Activated naive CD4-positive, alpha-beta T cell (primary cell): ENCODE measurements at places on chromosomes 12 and 14.

- no peak for DNase-seq
Observed at GRCh38 chr12:132190012-132190755, 45.9 kb downstream of the NOC4L start.

GRCh38 chr14:33674927-33675326 lies 275.9 kb downstream of the EGLN3 start:
- no peak for DNase-seq

DNA sequence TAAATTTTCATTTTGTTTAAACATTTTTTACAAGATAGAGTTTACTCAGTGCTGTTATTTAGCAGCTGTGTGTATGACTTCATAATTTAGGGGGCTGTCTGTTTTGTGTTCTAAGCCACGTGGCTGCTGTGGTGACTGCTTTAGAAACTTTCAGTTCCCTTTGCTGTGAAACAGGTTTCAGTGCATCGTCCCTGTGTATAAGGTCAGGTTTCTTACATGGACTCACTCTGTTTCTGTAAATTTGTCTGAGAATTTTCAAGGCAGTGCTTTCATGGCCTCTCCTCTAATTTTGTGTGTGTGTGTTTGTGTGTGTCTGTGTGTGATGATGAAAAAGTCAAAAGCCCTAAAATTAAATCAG lies 32.4 kb downstream of the BICD1 start:
- DNase-seq: no peak

DNA sequence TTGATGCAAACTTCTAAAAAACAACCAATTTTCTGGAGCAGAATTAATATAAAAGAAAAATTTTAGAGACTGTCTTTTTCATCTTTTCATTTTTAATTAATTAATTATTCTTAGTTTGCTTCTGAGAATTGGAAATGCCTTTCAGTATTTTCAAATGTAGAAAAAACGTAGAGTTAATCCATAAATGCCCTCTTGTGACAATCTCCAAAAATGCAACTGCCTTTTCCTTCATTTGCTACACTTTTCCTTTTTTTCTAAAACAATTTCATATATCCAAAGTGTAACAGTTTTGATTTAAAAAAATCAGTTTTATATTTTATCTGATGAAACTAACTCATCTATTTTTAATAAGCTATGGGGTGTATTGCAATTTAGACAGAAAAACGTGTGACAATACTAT lies 409.3 kb downstream of the PRKD1 start:
- DNase-seq: no peak

DNA sequence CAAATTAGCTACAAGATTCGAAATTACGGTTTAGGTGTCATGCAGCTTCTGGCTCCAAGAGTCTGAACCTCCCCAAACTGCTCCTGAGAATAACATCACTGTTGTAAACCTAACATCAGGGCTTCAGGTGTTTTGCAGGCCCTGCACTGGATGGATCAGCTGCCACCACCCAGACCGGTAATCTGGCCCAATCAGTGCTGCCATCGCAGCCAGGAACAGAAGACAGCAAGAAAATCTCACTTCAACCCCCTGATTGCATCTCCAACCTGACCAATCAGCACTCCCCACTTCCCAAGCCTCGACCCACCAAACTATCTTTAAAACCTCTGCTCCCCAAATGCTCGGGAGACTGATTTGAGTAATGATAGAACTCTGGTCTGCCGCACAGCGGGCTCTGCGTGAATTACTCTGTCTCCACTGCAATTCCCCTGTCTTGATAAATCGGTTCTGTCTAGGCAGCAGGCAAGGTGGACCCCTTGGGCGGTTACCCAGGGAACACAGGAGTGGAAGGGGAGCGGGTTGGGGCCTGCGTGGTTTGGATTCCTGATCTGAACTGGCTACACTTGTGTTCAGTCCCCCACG lies 268.5 kb upstream of the SFSWAP start:
- no peak for DNase-seq

DNA sequence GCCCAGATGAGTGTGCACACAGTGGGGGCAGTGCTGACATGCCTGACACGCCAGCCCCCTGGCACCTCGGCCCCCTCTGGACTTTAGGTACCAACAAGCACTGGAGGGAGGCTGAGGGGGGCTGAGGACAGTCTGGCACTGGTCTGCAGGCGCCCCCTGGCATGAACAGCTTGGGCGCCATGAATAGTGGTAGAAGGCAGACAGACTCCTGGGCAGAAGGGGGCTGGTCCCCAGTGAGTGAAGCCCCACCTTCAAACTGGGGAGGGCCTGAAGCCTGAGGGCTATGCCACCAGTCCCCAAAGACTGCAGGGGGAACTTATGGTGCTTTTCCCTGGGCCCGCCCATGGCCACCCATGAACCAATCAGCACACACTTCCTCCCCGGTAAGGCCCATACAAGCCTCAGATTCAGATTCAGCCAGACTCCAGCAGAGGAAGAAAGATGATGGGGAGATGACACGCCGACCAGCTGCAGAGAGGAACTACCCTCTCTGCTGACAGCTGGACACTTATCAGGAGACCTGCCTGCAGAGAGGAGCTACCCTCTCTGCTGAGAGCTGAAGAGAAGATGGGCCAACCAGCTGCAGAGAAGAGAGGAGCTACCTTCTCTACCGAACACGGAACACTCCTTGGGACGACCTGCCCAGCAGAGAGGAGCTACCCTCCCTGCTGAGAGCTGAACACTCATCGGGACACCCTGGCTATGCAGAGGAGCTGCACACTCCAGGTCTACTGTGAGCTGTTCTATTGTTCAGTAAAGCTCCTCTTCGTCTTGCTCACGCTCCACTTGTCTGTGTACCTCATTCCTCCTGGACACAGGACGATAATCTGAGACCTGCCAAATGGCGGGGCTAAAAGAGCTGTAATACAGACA lies 324.5 kb downstream of the PCNX1 start:
- no peak for DNase-seq

DNA sequence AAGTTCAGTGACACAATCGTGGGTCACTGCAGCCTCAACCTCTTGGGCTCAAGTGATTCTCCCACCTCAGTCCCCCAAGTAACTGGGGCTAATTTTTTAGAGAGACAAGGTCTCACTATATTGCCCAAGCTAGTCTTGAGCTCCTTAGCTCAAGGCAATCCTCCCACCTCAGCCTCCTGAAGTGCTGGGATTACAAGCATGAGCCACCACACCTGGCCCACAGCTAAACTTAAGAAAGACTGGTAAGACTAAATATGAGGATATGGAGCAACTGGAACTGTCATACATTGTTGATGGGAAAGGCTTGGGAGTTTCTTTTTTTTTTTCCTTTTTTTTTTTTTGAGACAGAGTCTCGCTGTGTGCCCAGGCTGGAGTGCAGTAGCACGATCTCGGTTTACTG lies 34.0 kb downstream of the VRTN start:
- no peak for DNase-seq

DNA sequence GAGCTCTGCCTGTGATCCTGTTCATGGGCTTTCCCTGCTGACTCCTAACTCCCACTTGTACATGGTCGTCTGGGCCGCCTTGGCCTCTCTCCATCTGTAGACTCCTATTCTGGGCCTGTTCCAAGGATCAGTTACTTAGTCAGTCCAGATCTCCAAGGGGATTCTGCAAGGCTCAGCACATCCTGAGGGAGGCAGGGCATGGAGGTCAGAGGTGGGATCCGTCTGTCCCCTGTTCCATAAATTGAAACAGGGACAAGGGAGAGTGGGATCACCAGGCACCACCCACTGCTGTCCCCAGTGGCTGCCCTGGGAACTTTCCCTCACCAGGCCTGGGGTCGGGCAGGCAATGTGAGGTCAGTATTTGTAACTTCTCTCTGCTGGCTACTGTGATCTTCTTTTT lies 43.5 kb downstream of the KCTD10 start:
- DNase-seq: no peak

DNA sequence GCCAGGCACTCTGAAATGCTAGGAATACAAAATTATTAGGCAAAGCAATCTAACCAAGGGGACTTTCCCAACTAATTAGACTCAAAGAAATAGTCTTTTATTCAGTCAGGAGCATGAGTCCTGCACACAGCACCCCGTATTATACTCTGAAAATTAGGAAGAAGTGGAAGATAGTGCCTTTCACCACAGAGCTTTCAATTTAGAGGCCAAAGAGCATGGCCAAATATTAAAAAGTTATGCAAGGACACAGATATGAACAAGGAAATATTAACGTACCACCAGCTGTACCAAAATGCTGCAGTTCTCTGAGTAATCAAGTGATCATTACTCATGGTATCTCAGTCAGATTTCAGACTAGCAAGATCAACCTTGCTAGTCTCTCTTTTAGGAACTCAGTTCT lies 22.6 kb upstream of the MDM2 start:
- DNase-seq: no peak

- no peak for DNase-seq
Observed at GRCh38 chr12:19572920-19573558, 133.7 kb downstream of the AEBP2 start.

DNA sequence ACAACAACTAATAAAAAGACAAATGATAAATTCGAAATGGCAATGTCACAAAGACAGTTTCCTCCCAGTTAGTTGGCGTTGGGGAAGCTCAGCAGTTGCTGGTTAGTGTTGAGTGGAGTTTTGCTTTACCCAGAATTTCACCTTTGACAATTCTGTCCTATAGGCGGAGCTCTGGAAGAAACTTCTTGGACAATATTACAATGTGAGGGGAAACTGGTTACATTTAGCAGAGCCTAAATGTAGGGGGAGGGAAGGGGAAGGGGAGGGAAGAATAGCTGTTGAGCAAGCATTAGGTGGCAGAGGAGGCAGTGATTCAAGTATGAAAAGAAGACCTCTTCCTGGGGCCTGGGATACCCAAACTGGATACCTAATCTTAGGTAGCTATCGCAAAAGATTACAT lies 51.4 kb downstream of the BDKRB1 start:
- DNase-seq: no peak

- no peak for DNase-seq
Observed at GRCh38 chr12:93483151-93483807, 16.0 kb downstream of the MRPL42 start.

DNA sequence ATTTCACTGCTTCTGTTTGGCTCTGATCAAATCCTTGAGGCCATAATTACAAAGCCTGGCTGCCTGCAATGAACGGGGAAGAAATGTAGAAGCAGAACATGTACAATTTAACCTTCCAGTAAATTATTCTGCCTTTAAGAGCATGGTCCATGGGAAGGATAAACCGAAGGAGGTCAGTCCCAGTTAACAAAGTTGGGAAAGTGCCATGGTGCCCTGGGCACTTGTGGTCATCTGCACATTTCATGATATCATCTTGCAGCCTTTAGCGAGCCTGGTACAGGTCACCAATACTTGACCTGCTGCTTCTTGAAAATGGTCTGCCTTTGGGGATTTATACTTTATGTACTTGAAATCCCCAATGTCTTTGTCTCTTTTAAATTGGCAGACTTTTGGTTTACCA lies 175.9 kb upstream of the KITLG start:
- DNase-seq: no peak

GRCh38 chr14:85917716-85918115 lies 387.8 kb downstream of the FLRT2 start:
- DNase-seq: no peak

DNA sequence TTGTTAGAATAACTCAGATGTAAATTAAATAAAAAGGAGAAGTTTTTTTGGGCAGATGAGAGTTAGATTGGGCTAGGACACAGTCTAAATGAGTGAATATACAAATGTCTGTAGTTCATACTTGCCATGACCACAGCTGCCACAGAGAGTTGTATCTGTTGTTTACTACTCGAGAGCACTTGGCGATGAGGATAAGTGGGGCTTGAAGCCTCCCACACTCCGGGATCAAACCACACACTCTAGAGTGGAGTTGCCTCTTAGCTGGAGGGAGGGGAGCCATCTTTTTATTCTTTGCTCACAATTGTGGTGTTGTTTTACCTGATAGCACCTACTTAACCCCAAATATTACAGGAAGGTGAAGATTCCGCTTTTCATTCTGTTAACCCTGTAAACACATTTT lies 27.5 kb downstream of the BEST3 start:
- no peak for DNase-seq

- peak; percentile 30 for DNase-seq
Observed at GRCh38 chr12:7460375-7461259, 16.7 kb upstream of the CD163L1 start.

DNA sequence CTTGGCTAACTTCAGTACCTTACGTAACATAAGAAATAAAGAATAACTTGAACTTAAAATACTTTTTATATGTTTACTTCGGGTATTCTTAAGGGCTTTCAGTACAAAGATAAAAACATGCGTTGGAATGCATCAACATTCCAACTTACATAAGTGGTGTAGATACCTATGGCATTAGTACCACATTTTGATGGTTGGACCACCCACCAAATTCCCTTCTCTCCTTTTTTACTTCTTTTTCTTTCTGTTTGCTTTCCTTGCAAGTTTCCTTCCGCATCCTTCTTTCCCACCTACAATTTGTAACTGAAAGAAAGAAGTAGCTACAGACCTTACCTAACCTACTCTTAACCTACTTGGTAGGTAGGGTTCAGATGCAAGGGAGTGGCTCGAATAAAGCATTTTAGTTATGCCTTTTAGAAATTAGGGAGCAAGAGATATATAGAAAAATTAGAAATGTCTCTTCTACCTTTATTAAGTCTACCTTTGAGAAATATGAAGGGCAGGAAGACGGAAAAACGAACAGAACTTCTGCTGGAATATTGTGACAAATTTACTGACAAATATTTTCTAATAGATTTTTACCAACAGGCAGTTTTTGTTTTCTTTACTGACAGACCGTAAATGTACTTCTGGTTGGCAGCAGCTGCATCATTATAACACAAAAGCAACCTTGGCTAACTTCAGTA lies 2.1 kb upstream of the ARHGAP5 start:
- no peak for DNase-seq

- no peak for DNase-seq
Observed at GRCh38 chr12:6145564-6145963, 21.1 kb upstream of the VWF start.

GRCh38 chr12:114662512-114663177 lies 21.3 kb downstream of the TBX3 start:
- DNase-seq: peak; percentile 34

GRCh38 chr14:96881713-96882112 lies 84.5 kb downstream of the VRK1 start:
- no peak for DNase-seq

DNA sequence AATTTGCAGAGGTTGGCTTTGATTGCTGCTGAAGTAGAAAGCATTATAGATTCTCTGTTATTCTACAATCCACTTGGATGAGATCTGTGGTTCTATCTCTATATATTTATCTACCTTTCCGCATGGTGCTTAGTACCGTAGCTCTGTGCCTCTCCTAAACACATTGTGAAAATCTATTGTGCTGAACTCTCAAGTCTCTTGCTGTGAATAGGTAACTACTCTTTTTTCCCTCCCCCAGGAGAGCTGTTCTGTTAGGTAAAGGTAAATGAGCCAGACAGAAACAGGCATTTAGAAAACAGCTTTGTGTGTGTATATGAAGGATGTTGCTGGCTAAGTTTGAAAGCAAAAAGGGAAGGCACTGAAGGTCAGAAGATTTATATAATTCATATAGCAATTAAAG lies 112.6 kb downstream of the BRMS1L start:
- DNase-seq: no peak

DNA sequence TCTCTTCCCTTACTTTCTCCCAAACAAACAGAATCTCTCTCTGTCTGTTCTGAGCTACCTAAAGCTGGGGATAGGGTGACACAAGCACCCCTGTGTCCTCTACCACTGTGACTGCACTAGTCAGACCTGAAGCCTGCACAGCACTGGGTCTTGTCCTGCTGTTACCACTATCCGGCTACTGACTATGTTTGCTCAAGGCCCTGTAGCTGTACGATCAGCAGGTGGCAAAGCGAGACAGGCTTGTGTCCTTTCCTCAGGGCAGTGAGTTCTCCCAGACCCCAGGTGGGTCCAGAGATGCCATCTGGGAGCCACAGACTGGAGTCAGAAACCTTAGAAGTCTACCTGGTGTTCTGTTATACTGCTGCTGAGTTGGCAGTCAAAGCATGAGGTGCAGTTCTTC lies 116.4 kb downstream of the NUBPL start:
- no peak for DNase-seq

GRCh38 chr12:62537551-62537950 lies 70.9 kb downstream of the MON2 start:
- DNase-seq: no peak
